SW480 (cell line): ENCODE measurements at places on chromosomes 7 and 10.

- DNase-seq, result no peak
Measured at GRCh38 chr7:100455206-100455605, 8.9 kb downstream of the SPACDR start.

DNA sequence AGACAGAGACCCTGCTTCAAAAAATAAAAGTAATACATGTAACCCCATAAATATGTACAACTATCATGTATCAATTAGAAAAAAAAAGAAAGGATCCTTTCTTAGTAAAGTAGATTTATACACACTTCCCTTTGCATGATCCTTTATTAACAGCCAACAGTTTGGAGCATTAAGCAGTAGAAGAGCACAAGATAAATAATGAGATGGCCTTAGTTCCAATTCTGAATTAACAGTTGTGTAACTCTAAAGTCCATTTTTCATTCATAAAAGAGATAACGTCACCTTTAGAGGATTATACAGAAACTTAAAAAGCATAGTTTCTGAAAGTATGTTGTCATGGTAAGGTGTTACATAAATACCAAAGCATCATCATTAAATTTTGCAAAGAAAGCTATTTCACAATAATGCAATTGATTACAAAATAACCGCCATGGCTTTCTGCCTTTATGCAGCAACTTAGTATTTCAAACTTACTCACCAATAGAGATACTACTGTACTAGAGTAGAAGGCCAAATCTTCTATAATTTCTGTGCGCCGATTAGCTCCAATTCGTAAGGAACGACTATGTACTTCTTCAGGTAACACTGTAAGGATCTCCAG is 40.3 kb downstream of the TNPO3 start:
- no peak for DNase-seq

- DNase-seq, result no peak
Measured at GRCh38 chr10:49834976-49835375, 72.9 kb upstream of the OGDHL start.

- no peak for DNase-seq
Measured at GRCh38 chr10:14918964-14919363, 34.9 kb downstream of the DCLRE1C start.

- DNase-seq, result no peak
Measured at GRCh38 chr10:11180228-11180627, 162.6 kb downstream of the CELF2 start.

- no peak for DNase-seq
Measured at GRCh38 chr10:59878915-59879314, 27.4 kb downstream of the CCDC6 start.

DNA sequence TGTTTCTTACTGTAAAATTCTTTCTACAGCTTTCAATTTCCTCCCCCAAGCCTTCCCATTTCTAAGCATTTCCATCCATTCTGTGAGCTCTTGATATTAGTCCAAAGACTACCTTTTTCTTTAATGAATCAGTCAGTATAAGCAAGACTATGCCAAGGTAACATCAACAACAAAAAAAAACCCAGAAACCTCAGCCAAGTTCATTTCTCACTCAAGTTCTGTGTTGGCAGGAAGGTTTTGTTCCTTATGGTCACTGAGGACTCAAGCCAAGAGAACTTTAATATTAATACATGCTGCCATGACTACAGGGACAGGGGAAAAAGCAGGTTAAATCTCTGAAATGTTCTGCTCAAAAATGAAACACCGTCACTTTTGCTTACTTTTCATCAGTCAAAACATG is 621.2 kb upstream of the NRP1 start:
- DNase-seq, result no peak

GRCh38 chr7:17094963-17095574 is 203.4 kb upstream of the AHR start:
- DNase-seq, result no peak

DNA sequence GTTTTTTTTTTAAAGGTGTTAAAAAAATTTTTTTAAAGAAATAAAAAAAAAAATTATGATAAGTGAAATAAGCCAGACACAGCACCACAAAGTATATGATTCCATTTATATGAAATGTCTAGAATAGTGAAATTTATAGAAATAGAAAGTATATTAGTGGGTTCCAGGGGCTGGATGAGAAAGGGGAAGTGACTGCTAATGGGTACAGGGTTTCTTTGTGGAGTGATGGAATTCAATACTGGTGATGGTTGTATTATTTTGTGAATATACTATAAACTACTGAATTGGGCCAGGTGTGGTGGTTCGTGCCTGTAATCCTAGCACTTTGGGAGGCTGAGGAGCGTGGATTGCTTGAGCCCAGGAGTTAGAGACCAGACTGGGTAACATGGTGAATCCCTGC is 82.2 kb downstream of the KBTBD2 start:
- DNase-seq, result no peak

- DNase-seq, result no peak
Measured at GRCh38 chr10:93293999-93294398, 188.1 kb downstream of the MYOF start.

GRCh38 chr10:69969977-69970376 is 82.7 kb upstream of the MACROH2A2 start:
- DNase-seq, result no peak

DNA sequence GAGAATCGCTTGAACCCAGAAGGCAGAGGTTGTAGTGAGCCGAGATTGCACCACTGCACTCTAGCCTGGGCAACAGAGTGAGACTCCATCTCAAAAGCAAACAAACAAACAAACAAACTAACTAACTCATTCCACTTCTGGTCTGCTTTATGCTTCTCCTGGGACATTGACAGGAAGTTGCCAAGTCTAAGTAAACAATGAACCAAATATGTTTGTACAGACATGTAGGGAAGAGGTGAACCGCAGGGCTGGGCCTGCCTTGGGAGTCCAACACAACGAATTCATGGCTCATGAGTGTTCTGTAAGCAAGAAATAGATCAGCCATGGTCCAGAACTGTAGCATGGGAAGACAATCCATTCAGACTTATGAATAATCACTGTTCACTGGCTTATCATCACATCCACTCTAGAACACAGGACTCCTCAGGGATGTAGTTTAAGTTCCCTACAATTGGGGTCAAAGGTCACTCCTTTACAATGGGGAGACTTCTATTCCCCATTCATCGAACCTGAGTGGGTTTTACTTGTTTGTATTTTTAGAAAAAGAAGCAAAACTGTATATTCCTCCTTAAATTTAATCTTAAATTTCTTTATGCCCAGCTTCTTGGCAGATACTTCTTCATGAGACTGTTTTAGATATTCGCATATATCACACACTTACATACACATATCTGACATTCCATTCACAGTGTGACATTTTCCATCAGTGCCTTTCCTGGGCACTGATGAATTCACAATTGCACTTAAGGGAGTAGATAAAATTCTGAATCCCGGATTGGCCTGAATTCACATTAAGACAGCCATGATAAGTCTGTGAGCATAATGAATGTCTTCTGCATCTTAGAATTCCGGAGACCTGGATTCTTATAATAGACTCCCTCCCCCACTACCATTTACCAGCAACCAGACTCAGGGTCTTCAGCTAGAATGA is 159.1 kb upstream of the EEPD1 start:
- DNase-seq, result peak; percentile 61

DNA sequence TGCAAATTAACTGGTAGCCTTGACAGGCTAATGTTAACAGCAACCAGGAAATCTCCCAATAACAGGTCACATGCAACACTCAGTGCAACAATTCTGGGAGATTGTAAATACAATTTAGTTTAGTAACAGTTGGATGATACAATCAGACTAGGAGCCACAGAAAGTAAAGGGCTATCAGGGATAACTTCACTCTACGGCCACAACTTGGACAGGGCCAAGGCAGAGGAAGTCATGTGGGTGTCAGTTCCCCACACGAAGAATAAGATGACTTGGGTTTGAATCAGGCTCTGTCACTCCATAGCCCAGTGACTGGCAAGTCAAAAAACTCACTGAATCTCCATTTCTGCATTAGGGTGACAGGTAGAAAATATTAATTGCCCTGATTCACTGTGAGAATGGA is 217.3 kb upstream of the CCDC6 start:
- DNase-seq, result no peak

GRCh38 chr7:47914717-47915615 is 33.3 kb downstream of the PKD1L1 start:
- DNase-seq, result no peak

- DNase-seq, result no peak
Measured at GRCh38 chr10:124143721-124144120, 50.3 kb upstream of the CHST15 start.
